Activated CD8-positive, alpha-beta memory T cell treated with anti-CD3 and anti-CD28 coated beads, Interleukin-2, amount 10 ng/mL, durations not matched to agents 7 days and 5 days (primary cell): ENCODE measurements at places on chromosomes 6 and 20. TPM values are rescaled to one million over a fixed set of nuclear protein-coding genes. Genes with fewer than 3 reads are reported as not detected.

The CST4 gene
- not detected for total RNA-seq

DNA sequence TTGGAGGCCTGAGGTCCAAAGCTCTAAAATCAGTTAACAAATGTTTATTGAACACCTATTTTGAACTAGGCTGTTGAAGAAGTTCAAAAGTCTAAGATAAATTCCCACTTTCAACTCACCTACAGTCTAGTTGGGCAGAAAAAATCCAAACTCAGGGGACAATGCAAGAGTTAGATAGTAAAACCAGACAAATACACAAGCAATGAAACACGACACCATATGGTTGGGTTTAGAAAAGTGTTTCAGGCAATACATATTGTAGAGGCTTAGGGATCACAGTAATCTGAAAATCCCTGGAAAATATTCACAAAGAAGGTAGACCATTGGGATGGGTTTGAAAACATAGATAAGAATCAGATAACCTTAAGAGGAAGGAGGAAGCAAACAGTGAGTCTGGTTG is 1.3 kb upstream of the CARMIL1 start:
- H3K4me3 ChIP-seq: peak overlapping the region; percentile 76
- H3K27me3 ChIP-seq: peaks cover 20% of the 10 kb centered on the region
- no peak overlapping the region for H3K27ac ChIP-seq
- peaks cover 20% of the 10 kb centered on the region for H3K4me1 ChIP-seq
- no peaks in the 10 kb centered on the region for H3K36me3 ChIP-seq

The TRIM31 gene
- not detected for total RNA-seq

- H3K36me3 ChIP-seq: no peaks in the 10 kb centered on the region
- H3K4me1 ChIP-seq: no peaks in the 10 kb centered on the region
- no peak overlapping the region for H3K27ac ChIP-seq
- no peak overlapping the region for H3K4me3 ChIP-seq
- no peak for DNase-seq
- H3K27me3 ChIP-seq: peaks cover 29% of the 10 kb centered on the region
Observed at GRCh38 chr6:44489910-44490604, 102.6 kb downstream of the CDC5L start.

GRCh38 chr6:15527838-15528617 is 134.8 kb downstream of the DTNBP1 start:
- H3K27ac ChIP-seq: no peak overlapping the region
- peak; percentile 31 for DNase-seq
- no peaks in the 10 kb centered on the region for H3K4me1 ChIP-seq
- no peaks in the 10 kb centered on the region for H3K27me3 ChIP-seq
- peaks cover 44% of the 10 kb centered on the region for H3K36me3 ChIP-seq

DNA sequence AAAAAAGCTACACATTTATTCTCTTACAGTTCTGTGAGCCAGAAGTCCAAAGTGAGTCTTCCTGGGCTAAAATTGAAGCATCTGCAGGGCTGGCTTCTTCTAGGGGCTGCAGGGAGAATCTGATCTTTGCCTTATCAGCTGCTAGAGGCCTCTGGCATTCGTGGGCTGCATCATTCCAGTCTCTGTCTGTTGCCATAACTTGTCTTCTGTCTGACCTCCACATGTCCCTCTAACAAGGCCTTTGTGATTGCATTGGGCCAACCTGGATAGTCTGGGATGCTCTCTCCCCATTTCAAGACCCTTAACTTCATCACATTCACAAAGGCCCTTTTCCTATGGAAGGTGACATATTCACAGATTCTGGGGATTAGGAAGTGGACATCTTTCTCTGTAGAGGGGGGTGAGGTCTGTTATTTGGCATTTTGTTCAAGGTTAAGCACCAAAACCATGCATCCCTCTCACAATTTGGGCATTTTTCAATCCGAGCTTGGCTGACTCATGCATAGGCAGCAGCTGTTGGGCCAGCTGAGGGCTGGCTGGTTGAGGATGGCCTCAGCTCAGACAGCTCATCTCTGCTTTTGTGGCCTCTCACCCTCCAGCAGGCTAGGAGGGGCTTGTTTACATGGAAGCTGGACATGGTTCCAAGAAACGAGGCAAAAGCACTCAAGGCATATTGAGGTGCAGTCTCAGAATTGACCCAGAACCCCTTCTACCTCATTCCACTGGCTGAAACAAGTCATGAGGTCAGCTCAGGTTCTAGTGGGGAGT is 116.1 kb upstream of the NXT1 start:
- DNase-seq: no peak
- H3K36me3 ChIP-seq: no peaks in the 10 kb centered on the region
- H3K4me1 ChIP-seq: no peaks in the 10 kb centered on the region
- H3K4me3 ChIP-seq: no peak overlapping the region

DNA sequence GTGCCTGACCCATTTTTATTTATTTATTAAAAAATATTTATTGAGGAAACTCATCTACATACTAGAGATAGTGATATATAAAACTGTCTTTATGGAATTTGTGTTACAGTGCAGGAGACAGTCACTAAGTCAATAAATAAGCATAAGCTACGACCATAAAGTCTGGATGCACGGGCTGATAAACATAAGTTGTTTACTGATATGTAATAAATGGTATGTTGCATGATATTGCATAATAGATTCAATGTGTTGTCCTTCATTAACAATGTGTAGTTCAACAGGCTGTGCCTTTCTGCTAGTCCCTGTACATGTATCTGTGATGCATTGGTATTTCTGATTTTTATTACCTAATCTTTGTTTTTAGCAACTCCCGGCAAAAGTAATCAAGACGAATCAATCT is 311.2 kb downstream of the ARHGAP18 start:
- no peak overlapping the region for H3K4me3 ChIP-seq
- peaks cover 21% of the 10 kb centered on the region for H3K27me3 ChIP-seq
- DNase-seq: no peak
- no peaks in the 10 kb centered on the region for H3K4me1 ChIP-seq

The DLL1 gene
- 1.2 TPM for total RNA-seq

- H3K27ac ChIP-seq: no peak overlapping the region
- no peak overlapping the region for H3K4me3 ChIP-seq
- H3K4me1 ChIP-seq: peaks cover under 1% of the 10 kb centered on the region
- no peaks in the 10 kb centered on the region for H3K36me3 ChIP-seq
- H3K27me3 ChIP-seq: peaks cover 2% of the 10 kb centered on the region
Observed at GRCh38 chr6:85726206-85726605, 83.5 kb upstream of the SYNCRIP start.
